ENCODE measurements at places on chromosomes 16 and 17.

DNA sequence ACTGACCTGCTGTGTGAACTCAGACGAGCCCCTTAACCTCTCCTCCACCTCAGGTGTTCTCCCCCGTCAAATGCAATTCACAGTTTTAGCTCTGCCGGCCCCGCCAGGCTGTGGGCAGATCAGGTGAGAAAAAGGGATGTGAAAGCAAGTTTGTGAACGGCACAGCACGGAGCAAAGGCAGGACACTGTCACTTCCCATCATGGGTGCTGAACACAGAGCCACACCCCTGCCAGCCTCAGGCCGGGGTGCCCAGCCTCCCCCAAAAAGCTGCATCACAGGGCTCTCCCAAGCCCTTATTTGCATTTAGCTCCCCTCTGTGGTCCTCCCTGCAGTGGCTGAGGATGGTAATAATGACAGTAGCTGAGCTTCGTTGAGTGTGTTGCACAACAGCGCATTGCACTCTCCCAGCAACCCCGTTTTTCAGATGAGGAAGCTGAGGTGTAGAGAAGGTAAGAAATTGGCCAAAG, 88.8 kb upstream of the TNRC6C start:
- no peak for DNase-seq

DNA sequence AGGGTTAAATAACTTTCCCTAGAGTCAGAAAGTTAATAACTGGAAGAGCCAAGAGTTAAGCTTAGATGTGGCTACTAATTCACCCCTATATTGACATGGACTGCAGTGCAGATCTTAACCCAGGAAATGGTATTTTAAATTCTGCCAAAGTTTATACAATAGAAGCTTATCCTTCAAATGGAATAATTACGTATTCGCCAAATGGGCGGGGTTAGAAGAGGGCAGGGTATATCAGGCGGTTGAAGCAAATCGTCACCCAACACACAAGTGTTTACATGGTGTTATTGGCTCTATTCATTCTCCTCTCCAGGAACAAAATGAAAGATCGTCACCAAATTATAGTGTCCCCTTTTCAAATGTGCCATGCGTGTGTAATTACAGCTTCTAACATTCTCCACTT, 182.7 kb downstream of the PRKCB start:
- no peak for DNase-seq

DNA sequence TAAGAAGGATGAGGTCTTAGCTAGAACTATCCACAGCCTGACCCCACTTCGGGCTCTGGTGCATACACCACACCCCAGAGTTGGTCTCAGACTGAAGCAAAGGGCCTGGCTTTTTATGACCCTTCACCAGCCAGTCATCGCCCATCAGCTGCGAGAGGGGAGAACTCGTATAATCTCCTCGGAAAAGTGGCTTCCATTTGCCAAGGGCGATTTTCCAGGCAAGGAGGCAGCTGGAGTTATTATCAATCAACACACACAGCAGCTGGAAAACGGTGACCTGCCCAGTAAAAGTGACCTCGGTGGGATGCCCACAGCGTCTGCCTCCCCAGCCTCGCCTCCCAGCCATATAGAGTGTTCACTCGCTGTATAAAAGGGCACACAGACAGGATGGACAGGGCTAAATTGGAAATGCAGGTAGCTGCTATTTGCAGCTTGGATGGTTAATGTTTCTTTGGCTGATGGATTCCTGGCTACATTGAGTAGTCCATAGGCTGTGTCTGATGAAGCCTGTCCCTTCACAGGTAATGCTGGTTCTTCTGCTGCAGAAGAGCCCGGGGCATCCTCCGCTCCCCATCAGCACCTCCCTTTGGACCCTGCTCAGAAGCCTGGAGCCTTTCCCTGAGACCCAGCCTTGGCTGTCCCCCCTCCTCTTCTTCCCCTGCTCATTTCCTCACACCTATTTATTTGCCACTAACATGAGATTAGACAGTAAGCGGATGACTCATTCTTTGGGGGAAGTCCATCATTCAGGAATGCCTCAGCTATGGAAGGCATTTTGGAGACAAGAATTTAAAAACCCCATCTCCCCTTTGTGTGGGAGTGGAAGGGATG, 45.7 kb downstream of the TMEM186 start:
- no peak for DNase-seq

DNA sequence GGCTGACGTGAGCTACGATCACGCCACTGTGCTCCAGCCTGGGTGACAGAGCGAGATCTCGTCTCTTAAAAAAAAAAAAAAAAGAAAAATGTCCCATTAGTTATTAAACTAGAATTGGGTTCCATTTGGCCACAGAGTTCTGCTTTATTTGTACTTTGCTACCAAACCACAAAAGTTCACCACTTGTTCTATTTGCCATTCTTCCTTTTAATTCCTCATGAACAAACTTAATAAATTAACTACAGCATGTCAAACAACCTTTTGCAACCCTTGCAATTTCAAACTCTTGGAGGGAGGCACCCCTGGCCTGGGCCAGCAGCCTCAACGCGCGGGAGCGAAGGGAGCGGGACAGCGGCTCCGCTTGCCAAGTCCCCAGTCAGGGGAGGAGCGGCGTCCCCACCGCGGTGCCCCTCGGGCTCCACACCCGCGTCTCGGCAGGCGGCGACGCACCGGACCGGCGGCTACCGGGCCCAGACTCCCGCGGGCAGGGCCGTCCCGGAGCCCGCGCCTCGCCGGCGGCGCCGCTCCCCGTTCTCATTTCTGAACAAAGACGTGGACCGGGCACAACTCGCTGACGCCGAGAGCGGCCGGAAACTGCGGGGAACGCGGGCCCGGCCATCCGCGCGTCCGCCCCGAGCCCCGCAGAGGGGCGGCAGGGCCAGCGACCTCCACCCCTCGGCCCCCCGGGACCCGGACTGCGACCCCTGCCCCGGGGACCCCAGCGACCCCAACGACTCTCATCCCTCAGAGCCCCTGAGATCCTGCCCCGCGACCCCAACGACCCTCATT, 775 bp downstream of the CYTH1 start:
- peak; percentile 73 for DNase-seq

DNA sequence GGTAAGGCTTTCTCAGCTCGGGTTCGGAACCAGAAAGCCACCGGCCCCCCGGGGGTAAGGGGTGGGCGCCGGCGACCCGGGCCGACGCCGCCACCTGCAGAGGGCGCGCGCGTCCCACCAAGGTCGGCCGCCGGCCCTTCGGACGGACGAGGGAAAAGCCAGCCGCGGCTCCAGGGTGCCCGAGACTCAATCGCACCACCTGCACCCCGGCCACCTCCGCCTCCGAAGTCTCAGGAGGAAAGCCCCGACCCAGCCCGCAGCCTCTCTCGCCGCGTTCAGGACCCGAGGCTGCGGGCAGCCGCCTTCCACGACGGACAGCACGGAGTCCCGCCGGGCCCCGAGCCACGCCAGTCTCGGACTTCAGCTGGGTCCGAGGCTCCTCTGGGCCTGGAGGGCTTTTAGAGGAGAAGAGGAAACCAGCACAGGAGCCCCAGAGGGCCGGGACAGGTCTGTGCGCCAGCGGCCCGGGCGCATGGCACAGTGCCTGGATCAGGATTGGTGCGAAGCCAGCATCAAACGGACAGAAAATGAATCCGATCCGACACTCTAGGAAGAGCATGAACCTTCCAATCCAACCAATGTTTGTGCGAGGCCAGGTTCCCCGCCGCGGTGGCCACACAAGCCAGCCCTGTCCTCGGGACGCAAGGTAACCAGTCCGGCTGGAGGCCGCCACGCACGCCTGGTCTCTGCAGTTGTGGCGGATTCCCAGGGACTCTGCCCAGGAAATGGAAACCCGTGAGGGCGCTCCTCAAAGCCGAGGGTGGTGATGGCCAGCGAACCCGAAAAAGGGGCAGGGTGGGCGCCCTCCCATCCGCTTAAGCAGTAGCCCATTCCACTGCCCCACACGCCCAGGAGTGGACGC, 6.7 kb downstream of the CBX8 start:
- DNase-seq = no peak

GRCh38 chr17:77640252-77640651, 318.3 kb upstream of the TNRC6C start:
- no peak for DNase-seq

GRCh38 chr17:3843935-3844516, 2.0 kb downstream of the NCBP3 start:
- no peak for DNase-seq

DNA sequence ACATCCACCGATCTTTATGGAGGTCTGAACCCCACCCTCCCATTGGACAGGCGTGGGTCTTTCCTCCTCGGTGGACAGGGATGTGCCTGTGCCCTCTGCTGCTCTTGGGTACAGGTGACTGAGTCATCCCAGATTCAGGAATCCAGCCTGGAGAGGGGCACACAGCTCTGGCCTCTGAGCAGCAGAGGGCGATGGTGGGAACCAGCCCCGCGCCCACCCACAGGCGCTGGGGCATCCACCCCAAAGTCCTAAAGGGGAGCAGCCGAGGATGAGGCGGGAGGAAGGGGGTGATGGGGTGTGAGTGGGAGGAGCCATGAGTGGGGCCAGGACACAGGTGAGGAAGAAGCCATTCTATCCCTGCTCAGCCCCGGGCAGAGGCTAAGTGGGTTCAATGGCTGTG, 35.0 kb downstream of the ENGASE start:
- DNase-seq = no peak

DNA sequence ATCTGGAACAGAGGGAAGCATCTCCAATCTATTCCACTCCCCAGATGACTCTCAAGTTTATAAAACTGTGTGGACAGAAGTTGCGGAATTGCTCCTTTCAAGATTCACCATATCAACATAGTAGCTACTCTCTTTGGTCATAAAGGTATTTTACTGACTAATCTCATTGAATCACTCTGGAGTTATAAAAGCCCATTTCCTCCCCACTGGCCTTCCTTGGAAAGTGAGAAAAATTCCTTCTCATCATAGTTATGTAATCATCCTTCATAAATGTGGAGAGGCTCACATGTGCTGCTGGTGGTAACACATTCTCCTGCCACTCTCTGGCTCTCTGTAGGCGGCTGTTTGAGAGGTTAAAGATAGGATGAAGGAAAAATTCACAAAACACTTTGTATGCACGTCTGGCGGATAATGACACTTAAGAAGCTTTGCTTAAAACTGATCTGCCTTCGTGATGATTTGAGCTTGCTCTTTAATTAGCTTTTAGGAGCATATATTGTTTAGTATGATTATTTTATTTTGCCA, 1034.0 kb upstream of the EEF2KMT start:
- no peak for DNase-seq

DNA sequence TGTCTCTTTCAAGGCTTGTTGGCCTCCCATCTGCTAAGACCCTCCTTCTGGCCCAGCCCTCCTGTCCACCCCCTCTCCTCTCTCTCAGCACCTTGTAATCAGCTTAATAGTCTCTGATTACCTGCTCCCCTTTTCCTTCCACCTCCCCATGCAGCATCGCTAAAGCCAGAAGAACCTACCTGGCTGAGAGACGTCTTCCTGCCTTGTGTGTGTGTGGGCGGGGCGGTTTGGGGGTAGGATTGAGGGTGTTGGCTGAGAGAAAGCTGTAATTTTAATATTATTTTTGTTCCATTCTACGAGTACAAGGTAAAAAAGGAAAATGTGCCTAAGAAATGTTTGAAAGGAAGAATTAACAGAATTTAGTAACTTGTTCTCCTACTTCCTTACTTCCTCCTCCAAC, 3.4 kb downstream of the DNAH9 start:
- DNase-seq = no peak

DNA sequence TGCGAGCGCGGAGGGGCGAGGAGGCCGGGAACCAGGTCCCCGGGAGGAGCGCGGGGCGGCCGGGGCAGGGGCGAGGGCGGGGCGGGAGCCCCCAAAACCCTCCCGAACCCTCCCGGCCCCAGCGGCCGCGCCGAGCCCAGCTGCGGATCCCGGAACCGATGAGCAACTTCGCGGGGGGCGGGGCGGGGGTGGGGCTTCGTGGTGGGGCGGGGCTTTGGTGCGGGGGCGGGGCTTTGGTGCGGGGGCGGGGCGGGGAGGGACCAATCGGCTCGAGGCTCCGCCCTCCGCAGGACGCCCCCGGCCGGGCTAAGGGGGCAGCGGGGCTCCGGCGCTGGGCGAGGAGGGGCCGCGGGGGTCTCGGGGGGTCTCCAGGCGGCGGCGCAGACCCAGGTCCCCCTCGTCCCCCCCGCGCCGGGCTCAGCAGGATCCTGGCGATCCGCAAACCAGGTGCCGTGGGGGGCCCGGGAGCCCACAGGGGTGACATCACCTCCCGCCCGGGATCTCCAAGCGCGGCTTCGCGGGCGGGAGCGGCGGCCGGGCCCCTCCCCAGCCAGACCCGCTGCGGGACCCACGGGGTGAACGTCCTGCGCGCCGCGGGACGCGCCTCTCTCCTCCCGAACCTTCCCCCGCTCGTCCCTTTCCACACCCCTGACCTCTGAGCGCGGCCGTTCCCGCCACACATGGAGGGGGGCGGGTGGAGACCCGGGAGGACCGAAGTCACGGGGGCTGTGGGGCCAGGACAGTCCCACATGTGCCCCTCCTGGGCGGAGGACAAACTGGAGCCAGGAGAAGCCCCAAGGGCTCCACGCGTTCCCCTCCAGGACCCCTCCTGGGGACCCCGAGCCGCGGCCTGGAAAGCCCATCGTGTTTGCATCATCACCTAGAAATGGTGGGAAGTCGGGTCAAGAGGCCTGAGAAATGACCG, at the start of gene ABR:
Gene ABR, minus strand, starts transcription at position 164 of the 925 bp plus-strand sequence. CDS start 254 bp downstream, outside the sequence.
- peak; percentile 57 for DNase-seq
